K562 (cell line): ENCODE measurements at places on chromosomes 5 and 9. TPM values are rescaled to one million over a fixed set of nuclear protein-coding genes. Genes with fewer than 3 reads are reported as not detected.

DNA sequence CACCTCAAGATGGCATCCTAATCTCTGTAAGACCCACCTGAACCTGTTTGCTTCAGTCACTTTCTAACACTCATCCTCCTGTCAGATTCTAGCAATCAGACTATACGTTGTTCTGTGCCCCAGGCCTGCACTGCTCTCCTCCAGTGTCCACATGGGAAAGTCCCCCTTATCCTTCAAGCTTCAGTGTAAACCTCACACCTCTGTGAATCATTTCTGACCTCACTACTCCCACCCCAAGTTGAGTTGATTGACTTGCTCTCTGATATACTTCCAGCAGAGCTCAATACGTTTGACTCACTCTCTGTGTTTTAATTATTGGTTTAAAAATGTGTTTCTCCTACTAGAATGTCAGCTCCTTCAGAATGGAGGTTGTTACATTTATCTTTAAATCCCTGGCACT, 240.2 kb downstream of the FBXL17 start:
- H3K4me1 ChIP-seq = no peaks in the 10 kb centered on the region
- no peak overlapping the region for H3K27ac ChIP-seq
- no peak for DNase-seq
- H3K36me3 ChIP-seq = no peaks in the 10 kb centered on the region

DNA sequence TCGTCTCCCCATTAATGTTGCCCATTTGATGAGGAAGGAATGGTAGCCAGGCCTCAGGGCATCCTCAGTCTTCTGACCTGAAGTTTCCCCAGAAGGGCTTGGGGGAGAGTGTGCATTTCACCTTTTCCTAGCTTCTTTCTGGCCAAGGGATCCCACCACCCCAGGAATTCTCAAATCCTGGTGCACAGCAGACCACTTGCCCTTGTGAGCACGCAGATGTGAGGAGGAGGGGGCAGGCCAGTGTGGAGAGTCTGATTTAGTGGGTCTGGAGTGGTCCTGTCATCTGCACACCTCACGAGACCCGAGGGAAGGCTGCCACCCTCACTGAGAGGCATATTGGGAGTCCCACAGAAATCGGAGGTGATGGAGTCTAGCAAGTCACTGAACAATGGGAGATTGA, 64.3 kb downstream of the CXXC5 start:
- no peak overlapping the region for H3K4me3 ChIP-seq
- no peak for DNase-seq
- peaks cover 38% of the 10 kb centered on the region for H3K4me1 ChIP-seq
- H3K27ac ChIP-seq = no peak overlapping the region
- H3K27me3 ChIP-seq = no peaks in the 10 kb centered on the region

PHF24 gene
- polyA plus RNA-seq = 0.01 TPM in 1 of 2 replicates, not detected in the other

DNA sequence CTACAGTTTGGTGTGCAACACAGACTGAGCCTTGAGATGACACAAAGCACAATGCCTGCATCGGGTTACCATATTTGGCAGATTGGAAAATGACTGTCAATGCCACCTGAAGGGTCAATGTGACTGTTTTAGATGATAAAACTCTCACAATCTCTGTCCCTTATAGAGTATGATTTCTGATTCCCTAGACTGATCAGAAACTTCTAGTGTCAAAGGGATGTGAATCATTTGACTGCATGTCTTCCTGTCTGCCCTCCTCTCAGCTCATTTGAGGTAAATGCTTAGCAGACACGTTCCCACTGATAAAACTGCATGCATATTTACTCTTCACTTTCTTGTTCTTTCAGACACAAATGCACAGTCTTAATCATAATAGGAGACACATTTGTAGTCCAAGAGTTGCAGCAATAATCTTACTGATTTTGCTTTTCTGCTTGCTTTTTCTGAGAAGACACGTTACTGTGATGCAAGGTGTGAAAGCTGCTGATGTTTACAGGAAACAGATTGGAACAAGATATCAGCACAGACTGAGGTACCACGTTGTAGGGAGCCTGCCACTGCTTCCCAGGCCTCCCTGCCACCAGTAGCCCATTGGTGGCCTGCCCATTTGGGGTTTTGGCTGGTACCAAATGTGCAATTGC, 77.8 kb downstream of the GCNT4 start:
- no peaks in the 10 kb centered on the region for H3K4me1 ChIP-seq
- no peak overlapping the region for H3K27ac ChIP-seq
- H3K36me3 ChIP-seq = no peaks in the 10 kb centered on the region
- DNase-seq = no peak

DAPK1 gene
- 14.3 and 17.9 TPM in 2 replicates for polyA plus RNA-seq
